ENCODE measurements at places on chromosomes 1 and 21.

GRCh38 chr1:107247679-107248078 is 106.8 kb downstream of the NTNG1 start:
- DNase-seq, result no peak

DNA sequence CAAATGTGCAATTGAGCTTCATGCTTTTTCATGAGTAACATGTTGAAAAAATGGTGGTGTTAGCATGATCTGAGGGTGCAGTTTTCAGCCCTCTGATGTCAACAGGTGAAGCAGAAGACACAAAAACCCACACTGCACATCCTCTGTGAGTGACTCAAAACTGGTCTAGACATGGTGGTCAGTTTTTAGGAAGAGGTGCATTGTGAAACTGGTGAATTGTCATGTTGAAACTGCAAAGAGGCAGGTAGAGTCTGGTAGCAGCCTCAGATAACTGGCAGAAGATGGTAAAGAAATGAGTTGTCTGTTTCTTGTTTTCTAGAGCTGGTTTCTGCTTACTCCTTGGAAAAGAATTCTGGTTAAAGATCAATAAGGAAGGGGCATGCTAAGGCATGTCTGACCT is 97.3 kb upstream of the HMCN1 start:
- DNase-seq, result no peak

- no peak for DNase-seq
Observed at GRCh38 chr1:37477946-37478345, 3.6 kb downstream of the ZC3H12A start.

GRCh38 chr1:213692321-213692720 is 295.5 kb upstream of the PROX1 start:
- no peak for DNase-seq

DNA sequence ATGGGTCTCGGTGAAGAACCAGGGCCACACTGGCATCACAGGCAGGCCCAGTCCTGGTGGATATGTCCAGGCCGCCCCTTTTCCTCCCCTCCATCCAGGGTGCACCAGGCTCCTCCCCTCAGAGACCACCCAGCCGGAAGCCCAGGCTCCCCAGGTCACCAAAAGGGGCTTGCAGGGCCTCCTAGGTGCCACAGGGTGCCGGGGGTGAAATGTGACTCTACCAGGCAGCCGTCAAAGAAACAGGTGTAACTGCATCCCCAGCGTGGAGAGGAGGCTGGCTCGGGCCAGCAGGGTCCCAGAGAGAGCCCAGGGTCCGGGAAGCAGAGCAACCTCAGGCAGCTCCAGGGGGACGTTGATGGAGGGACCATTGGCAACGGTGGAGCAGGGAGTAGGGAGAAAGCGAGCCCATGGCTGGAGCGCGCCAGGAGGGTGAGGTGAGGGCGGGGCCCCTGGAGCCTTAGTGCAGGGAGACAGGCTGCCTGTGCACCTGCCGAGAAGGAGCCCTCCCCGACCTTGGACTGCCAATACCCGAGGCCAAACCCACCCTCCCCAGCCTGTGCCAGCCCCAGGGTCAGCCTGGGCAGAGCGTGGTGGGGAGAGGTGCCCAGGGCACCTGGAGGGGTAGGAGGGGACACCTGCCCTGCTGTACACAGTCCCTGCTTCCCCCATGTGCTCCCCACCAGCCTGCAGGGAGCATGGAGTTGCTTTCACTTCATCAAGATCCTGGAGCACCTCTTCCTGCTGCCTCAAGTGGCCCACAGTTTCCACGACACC is 48.3 kb upstream of the POFUT2 start:
- no peak for DNase-seq

GRCh38 chr1:231724876-231725647 is 98.5 kb downstream of the DISC1 start:
- no peak for DNase-seq

- DNase-seq, result no peak
Observed at GRCh38 chr1:29197590-29197924, 15.9 kb upstream of the SRSF4 start.

GRCh38 chr21:38949070-38949380 is 143.3 kb downstream of the ETS2 start:
- no peak for DNase-seq

- DNase-seq, result no peak
Observed at GRCh38 chr1:1920057-1920607, 1.1 kb upstream of the TMEM52 start.

- DNase-seq, result no peak
Observed at GRCh38 chr1:209291715-209292114, 291.8 kb upstream of the CAMK1G start.

GRCh38 chr1:207804721-207805468 is 53.0 kb downstream of the CD46 start:
- no peak for DNase-seq

- no peak for DNase-seq
Observed at GRCh38 chr1:11100149-11100493, 452 bp upstream of the EXOSC10 start.

DNA sequence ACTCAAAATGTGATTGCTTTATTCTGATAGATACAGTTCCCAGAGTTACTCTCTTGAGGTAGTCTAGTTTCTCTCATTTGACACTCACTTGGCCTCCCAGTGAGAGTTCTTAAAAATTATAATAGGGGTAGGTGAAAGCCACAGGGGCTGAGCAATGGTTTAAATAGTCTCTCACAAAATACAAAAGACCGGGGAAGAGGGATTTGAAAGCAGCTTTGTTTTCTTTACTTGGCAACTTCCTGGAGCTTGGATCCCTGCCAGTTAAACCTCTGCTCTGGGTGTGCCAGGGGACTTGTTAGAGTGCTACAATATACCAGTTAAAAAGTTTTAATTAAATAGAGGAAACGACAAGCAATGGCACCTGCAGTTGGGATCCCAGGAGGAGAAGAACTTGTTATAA is 31.7 kb downstream of the OR13G1 start:
- DNase-seq, result no peak

All from stimulated activated CD4-positive, alpha-beta T cell treated with anti-CD3 and anti-CD28 coated beads, Interleukin-1b, Interleukin-23, amount 100 ng/mL, for 1 hour (primary cell).